ENCODE measurements at places on chromosomes 2 and 18.

GRCh38 chr2:232384466-232384865, 5.9 kb downstream of the ALPP start:
- no peak overlapping the region for H3K27ac ChIP-seq
- no peak overlapping the region for H3K4me3 ChIP-seq
- peaks cover 2% of the 10 kb centered on the region for H3K4me1 ChIP-seq
- H3K27me3 ChIP-seq = peaks cover 68% of the 10 kb centered on the region

GRCh38 chr2:110957293-110957692, 163.4 kb upstream of the BCL2L11 start:
- H3K27me3 ChIP-seq = peaks cover 28% of the 10 kb centered on the region
- no peaks in the 10 kb centered on the region for H3K36me3 ChIP-seq
- H3K27ac ChIP-seq = no peak overlapping the region
- no peaks in the 10 kb centered on the region for H3K4me1 ChIP-seq
- DNase-seq = no peak

GRCh38 chr18:2714140-2714539, 58.6 kb downstream of the SMCHD1 start:
- no peaks in the 10 kb centered on the region for H3K4me1 ChIP-seq
- DNase-seq = no peak
- H3K27ac ChIP-seq = no peak overlapping the region
- no peak overlapping the region for H3K4me3 ChIP-seq
- no peaks in the 10 kb centered on the region for H3K27me3 ChIP-seq

- no peak for DNase-seq
- H3K36me3 ChIP-seq = no peaks in the 10 kb centered on the region
- peaks cover 25% of the 10 kb centered on the region for H3K4me1 ChIP-seq
- peak overlapping the region; percentile 96 for H3K27ac ChIP-seq
- H3K27me3 ChIP-seq = no peaks in the 10 kb centered on the region
- peak overlapping the region; percentile 9 for H3K4me3 ChIP-seq
Measured at GRCh38 chr2:226439337-226439736, 360.3 kb downstream of the IRS1 start.

DNA sequence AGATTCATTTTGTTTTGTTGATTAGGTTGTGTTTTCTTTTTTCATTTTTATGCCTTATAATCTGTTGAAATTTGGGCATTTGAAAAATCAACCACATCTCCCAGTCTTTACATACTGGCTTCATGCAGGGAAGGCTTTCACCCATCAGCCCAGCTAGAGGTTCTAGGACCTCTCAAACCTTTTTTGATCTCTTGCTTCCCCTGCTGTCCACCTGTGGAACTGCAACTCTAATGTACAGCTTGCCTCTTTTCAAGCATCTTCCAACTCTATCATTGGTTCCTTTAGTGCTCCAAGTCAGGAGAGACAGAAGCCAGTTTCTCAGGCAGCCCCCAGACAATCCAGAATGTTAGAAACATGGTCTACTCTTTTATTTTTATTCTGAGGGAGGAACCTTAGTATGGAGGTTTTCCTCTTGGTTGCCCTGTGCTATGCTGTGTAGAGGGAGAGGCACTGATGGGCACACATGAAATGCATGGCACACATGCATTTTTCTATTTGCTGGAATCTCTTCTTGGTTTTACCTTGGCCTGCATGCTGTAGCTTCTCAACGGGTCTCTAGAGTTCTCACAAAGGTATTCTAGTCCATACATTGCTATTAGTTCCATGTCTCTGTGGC, 107.2 kb upstream of the L3MBTL4 start:
- H3K36me3 ChIP-seq = no peaks in the 10 kb centered on the region
- no peaks in the 10 kb centered on the region for H3K4me1 ChIP-seq

DNA sequence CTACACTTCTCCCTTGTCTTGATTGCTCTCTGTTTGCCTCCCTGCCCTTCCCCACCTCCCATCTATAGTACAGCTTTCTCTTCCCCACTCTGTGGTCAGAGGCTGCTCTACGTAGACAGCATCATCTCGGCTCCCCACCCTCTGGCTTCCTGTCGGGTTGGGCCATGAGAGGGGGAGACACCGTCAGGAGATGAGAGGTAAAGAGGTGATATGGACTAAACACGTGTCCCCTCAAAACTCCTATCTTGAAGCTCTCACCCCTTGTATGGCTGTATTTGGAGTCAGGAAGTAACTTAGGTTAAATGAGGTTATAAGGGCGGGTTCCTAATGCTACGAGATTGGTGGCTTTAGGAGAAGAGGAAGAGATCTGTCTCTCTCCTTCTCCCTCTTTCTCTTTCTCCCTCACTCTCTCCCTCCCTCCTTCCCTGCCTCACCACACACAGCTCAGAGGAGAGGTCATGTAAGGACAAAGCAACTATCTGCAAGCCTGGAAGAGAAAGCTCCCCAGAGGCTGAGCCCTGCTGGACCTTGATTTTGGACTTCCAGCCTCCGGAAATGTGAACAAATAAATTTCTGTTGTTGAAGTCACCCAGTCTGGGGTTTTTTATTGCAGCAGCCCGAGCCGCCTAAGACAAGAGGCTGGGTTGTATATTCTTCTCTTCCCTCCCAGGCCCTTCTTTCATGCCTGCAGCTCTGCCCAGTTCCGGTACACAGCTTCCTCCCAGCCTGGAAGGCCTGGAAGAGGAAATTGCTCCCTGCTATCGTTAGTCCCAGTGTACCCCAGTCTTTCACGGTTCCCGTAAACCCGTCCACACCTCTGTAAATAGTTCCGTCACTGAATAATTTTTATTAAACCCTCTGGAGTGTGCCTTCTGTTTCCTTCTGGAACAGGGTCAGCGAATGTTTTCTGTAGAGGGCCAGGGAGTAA, 138.0 kb downstream of the AKAIN1 start:
- H3K27ac ChIP-seq = no peak overlapping the region
- no peak for DNase-seq
- no peaks in the 10 kb centered on the region for H3K36me3 ChIP-seq
- H3K4me1 ChIP-seq = no peaks in the 10 kb centered on the region

GRCh38 chr2:162473986-162474385, 130.1 kb downstream of the GCA start:
- no peak overlapping the region for H3K27ac ChIP-seq
- H3K27me3 ChIP-seq = no peaks in the 10 kb centered on the region
- H3K4me3 ChIP-seq = no peak overlapping the region
- DNase-seq = no peak
- H3K4me1 ChIP-seq = no peaks in the 10 kb centered on the region

DNA sequence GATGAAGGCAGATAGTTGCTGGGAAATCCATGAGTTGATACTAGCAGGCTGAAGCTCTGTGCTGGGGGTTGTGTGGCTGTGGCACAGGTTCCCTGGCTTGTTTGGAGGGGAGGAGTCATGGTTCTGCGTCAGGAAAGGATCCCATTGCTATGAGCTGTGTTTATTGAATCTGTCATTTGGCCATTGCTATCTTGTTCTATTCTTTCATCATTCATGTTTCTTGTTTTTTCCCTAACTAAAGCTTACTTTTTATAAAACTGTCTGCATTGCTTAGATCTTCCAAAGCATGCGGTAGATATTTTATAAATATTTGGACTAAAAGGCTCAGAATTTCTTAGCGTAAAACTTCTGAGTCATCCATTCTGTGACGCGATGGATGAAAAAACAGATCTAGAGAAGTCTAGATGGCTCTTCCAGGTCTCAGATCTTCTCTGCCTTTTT, 335.3 kb downstream of the PTPRM start:
- DNase-seq = no peak
- peak overlapping the region; percentile 17 for H3K27ac ChIP-seq
- no peaks in the 10 kb centered on the region for H3K27me3 ChIP-seq
- no peaks in the 10 kb centered on the region for H3K36me3 ChIP-seq

All from osteoblast (primary cell).